ENCODE measurements at places on chromosomes 7 and 10.

GRCh38 chr10:87053577-87054181 is 33.6 kb downstream of the FAM25A start:
- DNase-seq = no peak

GRCh38 chr7:30028749-30029635 is 780 bp downstream of the PLEKHA8 start:
- DNase-seq = no peak

DNA sequence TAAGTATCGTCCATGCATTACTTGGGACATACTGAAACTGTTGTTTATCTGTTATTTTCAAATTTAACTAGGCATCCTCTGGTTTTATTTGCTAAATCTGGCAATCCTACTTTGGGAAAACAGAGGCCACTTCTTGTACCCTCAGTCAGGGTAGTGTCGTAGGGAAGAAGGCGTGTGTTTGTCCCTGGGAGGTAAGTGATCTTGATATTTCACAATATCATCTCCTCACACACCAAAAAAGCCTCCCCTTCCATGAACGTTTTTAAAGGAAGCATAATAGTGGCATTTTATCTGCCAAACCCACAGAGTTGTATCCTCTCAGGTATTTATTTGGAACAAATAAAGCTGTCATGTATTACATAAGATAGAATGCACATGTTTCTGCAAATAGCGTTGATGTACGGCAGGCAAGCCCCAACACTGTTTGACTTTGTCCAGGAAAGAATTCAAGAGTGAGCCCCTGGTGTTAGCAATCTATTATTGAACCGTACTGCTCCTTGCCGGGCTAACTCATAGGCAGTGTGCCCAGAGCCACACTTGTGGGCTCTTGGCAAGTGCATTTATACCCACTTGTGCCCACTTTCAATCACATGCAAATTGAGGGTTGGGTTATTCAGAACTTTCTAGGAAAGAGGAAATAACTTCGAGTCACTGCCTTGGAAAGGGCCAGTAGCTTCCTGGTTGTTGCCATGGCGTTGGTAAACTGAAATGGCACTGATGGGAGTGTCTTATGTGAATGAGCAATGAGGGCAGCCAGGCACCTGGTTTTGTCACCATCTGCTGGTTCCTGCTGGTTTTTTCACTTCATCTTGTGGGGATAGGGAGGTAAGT is 266.0 kb downstream of the USP6NL start:
- no peak for DNase-seq

DNA sequence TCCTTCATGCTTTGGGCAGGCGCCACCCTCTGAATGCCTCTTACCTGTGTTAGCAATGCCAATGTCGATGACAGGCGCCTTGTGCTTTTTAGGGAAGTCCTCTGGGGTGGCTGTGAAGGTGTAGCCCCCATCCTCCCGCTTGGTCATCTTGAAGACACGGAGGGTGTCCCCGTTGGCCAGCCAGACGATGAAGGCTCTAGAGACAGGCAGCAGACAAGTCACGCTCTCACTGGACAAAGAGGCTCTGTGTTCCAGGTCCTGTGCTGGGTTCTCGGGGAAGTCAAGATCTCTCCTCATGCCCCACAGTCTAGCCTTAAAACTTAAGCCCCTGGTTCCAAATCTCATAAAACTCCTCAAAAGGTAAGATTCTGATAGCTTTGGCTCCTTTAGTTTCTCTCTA is 5.1 kb downstream of the TBL2 start:
- no peak for DNase-seq

- no peak for DNase-seq
Observed at GRCh38 chr10:34808801-34809745, 6.0 kb downstream of the PARD3 start.

- no peak for DNase-seq
Observed at GRCh38 chr7:143394068-143394467, 12.9 kb downstream of the ZYX start.

- no peak for DNase-seq
Observed at GRCh38 chr10:129156406-129156805, 310.6 kb upstream of the MGMT start.

DNA sequence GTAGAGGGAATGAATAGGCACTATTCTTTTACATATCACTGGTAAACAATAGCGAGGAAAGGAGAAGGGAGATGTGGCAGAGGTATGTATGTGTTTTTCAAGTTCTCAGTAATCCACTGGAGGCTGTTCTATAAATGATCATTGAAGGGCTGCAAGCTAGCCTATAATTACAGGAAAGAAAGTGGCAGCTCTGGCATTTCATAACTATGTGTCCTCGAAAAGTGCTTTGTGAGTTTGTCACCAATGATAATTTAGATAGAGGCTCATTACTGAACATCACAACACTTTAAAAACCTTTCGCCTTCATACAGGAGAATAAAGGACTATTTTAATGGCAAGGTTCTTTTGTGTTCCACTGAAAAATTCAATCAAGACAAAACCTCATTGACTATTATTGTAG is 235.1 kb downstream of the FOXP2 start:
- DNase-seq = no peak
